Progenitor cell of endocrine pancreas (in vitro differentiated cells): ENCODE measurements at places on chromosomes 5 and 9. TPM values are rescaled to one million over a fixed set of nuclear protein-coding genes. Genes with fewer than 3 reads are reported as not detected.

DNA sequence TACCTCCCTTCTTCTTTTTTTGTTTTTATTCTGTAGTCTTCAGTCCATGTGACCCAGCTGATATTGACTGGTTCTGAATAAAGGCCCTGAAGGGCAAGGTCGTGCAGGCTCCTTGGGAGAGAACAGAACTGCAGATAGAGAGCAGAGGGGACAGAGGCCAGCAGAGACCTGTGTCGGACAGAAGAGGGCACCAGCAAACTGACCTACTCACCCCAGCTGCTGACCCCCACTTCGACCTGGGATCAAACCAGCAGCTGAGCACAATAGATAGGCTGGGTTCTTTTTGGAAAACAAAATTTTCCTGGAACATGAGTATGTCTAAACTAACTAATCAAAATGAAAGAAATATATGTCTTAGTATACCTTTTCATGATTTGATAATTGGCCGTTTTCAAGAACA lies 695.1 kb downstream of the NR2F1-AS1 start:
- peaks cover 7% of the 10 kb centered on the region for H3K4me1 ChIP-seq
- H3K27ac ChIP-seq: no peak overlapping the region
- no peak overlapping the region for H3K4me3 ChIP-seq
- no peaks in the 10 kb centered on the region for H3K36me3 ChIP-seq

- no peaks in the 10 kb centered on the region for H3K36me3 ChIP-seq
- no peak for DNase-seq
- H3K27me3 ChIP-seq: peaks cover 96% of the 10 kb centered on the region
These were observed 443.5 kb upstream of the KLF4 start for GRCh38 chr9:107933097-107933496.

DNA sequence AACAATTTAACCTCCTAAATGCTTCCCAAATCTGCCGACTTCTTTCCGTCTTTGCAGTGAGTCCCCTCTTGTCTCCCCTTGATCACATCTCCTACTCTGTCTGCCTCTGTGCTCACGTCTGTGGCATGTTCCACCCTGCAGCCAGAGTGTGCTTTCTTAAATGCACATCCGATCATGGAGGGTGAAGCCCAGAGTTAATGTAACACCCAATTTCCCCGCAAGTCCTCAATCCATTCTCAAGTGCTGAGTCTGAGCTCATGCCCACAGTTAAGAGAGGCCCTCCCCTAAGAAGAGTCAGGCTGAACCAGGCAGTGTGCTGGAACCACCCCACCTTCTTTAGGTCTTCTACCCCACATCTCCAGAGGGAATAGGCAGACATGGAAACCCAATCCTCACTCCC lies 164.8 kb downstream of the EPB41L4A start:
- no peak overlapping the region for H3K4me3 ChIP-seq
- H3K4me1 ChIP-seq: no peaks in the 10 kb centered on the region
- no peak overlapping the region for H3K27ac ChIP-seq
- DNase-seq: no peak

- H3K27ac ChIP-seq: no peak overlapping the region
- H3K36me3 ChIP-seq: no peaks in the 10 kb centered on the region
- no peak overlapping the region for H3K4me3 ChIP-seq
- no peaks in the 10 kb centered on the region for H3K27me3 ChIP-seq
- no peaks in the 10 kb centered on the region for H3K4me1 ChIP-seq
These were observed 85.8 kb downstream of the SNX18 start for GRCh38 chr5:54603372-54603771.

- DNase-seq: no peak
- no peaks in the 10 kb centered on the region for H3K36me3 ChIP-seq
- no peaks in the 10 kb centered on the region for H3K27me3 ChIP-seq
- no peak overlapping the region for H3K27ac ChIP-seq
- no peak overlapping the region for H3K4me3 ChIP-seq
These were observed 288.4 kb upstream of the SLC30A5 start for GRCh38 chr5:68805444-68805843.

DNA sequence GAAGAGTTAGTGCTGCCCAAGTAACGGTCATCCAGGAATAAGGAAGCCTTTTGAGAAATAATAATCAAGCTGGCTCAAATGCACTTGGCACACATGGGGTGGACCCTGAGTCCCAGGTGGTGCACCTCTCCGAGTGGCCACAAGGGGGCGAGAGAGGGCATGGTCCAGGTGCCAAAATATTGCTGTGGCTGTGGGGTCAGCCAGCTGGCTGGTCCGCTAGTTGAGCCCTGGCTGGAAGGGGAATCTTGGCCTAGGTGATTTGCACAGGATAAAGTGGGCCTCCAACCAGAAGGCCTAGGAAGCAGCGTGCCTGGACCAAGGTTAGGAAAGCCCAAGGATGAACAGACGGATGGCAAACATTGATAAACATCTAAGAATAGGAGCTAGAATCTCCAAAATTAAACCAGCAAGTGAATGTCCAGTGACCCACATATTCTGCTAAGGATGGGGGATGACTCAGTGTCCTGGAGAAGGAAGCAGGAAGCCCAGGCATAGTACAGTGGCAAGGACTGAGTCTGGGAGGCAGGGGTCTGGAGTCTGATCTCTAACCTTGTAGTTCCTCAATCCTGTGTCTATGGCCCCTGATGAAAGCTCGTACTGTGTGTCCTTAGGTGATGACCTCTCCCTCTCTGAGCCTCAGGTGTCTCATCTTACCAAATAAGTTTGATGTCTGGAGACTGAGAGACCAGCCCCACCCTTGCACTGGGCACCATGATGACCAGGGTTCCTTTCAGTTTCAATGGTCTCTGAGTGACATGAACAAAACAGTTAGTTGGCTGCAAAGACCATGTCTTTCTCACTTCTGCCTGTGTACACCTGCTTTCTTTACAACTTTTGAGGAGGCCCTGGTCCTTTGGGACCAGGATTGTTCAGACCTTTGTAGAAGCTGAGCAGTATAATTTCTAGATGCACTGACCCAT lies 19.2 kb upstream of the SHB start:
- H3K4me1 ChIP-seq: peaks cover 7% of the 10 kb centered on the region
- no peaks in the 10 kb centered on the region for H3K36me3 ChIP-seq
- no peak overlapping the region for H3K4me3 ChIP-seq
- peak; percentile 79 for DNase-seq
- H3K27ac ChIP-seq: no peak overlapping the region

DNA sequence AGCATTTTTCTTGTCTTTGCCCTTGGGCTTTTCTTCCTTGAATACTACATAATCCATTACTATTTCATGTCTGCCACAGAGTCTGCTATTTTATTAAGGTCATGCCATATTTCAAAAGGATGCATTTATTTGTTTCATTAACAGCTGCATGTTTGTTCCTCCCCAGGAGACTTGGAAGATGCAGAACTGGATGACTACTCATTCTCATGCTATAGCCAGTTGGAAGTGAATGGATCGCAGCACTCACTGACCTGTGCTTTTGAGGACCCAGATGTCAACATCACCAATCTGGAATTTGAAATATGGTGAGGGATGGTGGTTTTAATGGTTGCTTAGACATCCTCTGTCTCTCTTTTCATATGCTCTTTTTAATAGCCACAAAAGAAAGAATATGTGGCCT lies 4.0 kb downstream of the IL7R start:
- DNase-seq: no peak
- H3K27me3 ChIP-seq: no peaks in the 10 kb centered on the region
- no peak overlapping the region for H3K27ac ChIP-seq
- no peak overlapping the region for H3K4me3 ChIP-seq
- H3K4me1 ChIP-seq: peaks cover 4% of the 10 kb centered on the region

Gene ANGPTL2
- 4.7 and 5.3 TPM in 2 replicates for total RNA-seq

DNA sequence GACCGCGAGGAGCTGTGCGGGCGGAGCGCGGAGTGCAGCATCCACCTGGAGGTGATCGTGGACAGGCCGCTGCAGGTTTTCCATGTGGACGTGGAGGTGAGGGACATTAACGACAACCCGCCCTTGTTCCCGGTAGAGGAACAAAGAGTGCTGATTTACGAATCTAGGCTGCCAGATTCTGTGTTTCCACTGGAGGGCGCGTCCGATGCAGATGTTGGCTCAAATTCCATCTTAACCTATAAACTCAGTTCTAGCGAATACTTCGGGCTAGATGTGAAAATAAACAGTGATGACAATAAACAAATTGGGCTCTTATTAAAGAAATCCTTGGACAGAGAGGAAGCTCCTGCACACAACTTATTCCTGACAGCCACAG lies 590 bp downstream of the PCDHA6 start:
- no peaks in the 10 kb centered on the region for H3K4me1 ChIP-seq
- no peak for DNase-seq
- H3K27me3 ChIP-seq: no peaks in the 10 kb centered on the region
- peak overlapping the region; percentile 98 for H3K27ac ChIP-seq

- peaks cover 2% of the 10 kb centered on the region for H3K27me3 ChIP-seq
- H3K36me3 ChIP-seq: no peaks in the 10 kb centered on the region
- no peak for DNase-seq
These were observed 166.7 kb downstream of the GAPVD1 start for GRCh38 chr9:125428060-125428901.

Gene RAI14
- total RNA-seq: 116 and 121 TPM in 2 replicates

DNA sequence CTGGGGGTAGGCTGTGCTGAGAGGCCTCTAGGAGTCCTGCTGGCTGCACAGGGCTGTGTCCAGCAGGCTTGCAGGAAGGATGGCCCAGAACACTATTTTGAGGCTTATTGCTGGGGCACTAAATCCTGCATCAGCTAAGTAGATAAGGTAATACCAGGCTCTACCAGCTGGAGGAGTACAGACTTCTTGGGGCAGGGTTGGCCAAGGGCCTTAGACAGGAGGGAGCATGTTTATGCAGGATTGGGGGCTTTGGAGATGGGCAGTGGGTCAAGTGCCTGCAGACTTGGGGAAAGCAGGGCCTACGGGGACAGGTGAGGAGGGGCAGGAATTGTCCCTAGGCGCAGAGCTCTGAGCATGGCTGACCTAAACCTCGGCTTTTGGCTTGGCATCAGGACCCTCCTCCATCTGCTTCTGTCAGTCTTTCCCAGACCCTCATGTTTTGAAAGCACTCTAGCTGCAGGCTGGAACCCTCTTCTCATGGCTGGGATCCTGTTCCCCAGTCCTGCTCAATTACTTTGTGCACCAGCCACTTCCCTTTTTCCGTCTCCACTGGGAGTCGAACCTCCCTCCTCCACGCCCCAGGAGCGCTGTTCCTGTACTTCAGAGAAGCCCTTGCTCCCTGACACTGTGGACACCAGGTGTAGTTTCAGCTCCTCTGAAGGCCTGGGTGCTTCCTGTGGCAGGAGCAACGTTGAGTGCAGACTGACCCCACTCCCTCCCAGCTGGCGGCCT lies 61.0 kb upstream of the SPTLC1 start:
- DNase-seq: no peak
- no peaks in the 10 kb centered on the region for H3K36me3 ChIP-seq
- H3K4me1 ChIP-seq: no peaks in the 10 kb centered on the region
- peaks cover 2% of the 10 kb centered on the region for H3K27me3 ChIP-seq
- no peak overlapping the region for H3K4me3 ChIP-seq

DNA sequence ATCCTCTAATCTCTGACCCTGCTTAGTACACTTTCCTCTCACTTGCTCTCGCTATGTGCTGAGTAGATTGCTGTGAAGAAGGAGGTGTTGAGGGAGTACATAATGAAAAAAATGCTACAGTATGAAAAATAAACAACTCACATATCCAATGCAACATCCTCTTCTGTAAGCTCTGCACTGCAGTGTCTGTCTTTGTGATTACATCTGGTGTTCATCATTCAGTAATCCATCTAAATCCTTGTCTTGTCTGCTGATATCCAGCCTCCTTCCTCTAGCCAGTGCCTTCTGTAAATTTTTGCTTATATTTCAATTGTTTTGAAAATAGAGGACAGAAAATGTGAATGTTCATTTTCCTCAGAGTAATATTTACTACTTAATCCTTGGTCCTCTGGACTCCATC lies 57.4 kb upstream of the CDH12 start:
- H3K27ac ChIP-seq: no peak overlapping the region
- no peak overlapping the region for H3K4me3 ChIP-seq
- peaks cover 7% of the 10 kb centered on the region for H3K27me3 ChIP-seq
- no peaks in the 10 kb centered on the region for H3K4me1 ChIP-seq

Gene ABO
- total RNA-seq: 9.3 and 10.3 TPM in 2 replicates
